ENCODE measurements at places on chromosomes 13 and 19.

- no peak for DNase-seq
Measured at GRCh38 chr19:10586396-10586795, 716 bp downstream of the AP1M2 start.

GRCh38 chr19:13742756-13743155 is 21.6 kb upstream of the MRI1 start:
- DNase-seq = no peak

DNA sequence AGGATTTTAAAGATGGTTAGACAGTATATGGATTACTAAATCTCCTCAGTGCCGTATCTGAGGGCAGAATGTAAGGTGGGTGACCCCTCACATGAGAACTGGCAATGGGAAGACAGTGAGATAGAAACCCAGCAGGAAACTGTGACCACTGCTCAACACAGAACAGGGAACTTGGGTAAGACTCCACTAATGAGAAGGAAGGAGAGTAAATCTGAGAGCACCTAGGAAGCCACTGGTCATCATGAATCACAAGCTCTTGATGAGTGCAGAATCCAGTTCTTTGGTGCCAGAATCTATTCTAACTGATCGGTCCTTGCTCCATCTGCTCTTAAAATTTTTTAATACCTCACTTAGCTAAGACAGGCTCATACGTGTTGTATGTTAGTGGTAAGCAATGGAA is 261.8 kb downstream of the KLF12 start:
- no peak for DNase-seq

GRCh38 chr19:4534836-4535658 is at the start of gene PLIN5:
PLIN5 (minus strand) TSS chr19:4535224; CDS start chr19:4534074, 1,150 bp downstream.
- DNase-seq = no peak

DNA sequence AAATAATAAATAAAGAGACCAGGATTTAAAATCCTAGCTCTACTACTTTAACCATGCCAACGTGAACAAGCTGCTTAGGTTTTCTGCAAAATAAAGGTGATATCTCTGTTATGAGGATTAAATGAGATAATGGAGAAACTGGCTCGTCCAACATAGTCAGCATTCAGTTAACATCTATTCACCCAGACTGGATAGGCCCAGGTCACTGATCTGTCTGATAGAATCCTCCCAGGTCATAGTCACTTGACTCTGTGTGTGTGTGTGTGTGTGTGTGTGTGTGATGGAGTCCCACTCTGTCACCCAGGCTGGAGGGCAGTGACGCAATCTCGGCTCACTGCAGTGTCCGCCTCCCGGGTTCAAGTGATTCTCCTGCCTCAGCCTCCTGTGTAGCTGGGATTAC is 12.9 kb upstream of the RAB8A start:
- DNase-seq = no peak

DNA sequence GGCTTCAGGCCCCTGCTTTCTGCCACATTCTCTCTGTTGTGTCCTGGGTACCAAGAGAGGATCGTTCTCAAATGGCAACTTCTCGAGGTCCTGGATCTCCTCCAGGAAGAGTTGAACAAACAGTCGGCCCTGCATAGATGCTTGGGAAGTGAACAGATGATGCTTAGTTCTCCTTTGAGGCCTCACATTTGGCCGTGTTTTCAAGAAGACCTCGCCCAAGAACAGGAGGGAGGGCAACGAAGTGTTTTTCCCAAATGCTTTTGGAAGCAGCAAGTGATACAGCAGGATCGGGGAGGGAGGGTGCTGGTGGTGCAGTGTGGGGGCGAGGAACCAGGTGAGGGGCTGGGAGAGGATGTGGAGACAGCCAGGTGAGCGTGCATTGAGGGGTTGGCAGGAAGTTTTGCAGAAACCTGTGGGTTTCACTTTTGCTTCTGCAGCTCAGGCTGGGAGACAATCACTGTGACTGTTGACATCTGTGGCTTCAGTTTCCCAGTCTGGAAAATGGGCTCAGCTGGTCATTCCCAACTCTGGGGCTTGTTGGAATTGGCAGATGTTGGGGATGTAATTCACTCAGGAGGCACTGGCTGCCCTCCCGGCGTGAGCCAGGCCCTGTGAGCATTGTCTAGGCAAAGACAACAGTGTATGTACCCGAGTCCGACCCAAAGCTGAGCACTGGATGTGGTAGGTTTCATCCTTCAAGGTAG is 21.6 kb downstream of the MAST3 start:
- DNase-seq = no peak

DNA sequence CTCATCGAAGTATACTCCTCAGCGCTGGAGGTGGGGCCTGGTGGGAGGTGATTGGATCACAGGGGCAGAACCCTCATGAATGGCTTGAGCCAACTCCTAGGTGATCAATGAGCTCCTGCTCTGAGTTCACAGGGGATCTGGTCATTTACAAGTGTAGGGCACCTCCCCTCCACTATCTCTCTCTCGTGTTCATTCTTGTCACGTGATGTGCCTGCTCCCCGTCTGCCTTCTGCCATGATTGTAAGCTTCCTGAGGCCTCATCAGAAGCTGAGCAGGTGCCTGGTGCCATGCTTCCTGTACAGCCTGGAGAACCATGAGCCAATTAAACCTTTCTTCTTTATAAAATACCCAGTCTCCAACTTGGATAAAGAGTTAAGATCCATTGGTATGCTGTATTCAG is 61.4 kb downstream of the NALCN start:
- no peak for DNase-seq

DNA sequence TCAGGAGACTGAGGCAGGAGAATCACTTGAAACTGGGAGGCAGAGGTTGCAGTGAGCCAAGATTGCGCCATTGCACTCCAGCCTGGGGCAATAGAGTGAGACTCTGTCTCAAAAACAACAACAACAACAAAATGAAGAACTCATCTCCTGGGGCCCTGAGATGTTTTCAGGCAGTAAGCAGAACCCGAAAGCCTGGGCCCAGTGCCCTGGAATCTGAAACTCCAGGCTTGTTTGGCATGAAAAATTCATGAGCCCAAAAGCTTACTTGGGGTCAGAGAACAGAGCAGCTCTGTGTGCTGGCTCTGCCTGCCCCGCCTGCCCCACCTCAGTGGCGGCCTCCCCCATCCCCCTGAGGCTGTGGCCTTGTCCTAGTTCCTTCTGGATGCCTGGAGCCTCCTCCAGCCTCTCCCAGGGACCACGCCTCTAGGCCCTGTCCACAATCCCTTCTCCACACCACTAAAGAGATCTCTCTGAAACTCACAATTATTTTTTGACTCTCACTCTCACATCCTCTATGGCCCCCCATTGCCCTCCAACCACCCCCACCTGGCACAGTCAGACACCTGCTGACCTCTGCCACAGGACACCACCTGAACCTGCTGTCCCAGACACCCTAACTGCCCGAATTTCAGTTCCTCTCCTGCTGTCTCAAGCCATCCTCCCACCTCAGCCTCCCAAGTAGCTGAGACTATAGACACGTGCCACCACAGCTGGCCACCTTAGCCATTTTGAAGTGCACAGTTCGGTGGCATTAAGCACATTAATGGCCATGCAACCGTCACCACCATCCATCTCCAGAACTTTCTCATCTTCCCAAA is 6.9 kb upstream of the AP1M2 start:
- DNase-seq = no peak
